ENCODE measurements at places on chromosomes 2 and 18.
A peak's percentile ranks its signal among the peaks of the same experiment; 100 is the strongest.

- no peak for DNase-seq
Observed at GRCh38 chr18:58216071-58216481, 172.1 kb downstream of the NEDD4L start.

- DNase-seq = no peak
Observed at GRCh38 chr2:73994178-73994831, 9.6 kb downstream of the TET3 start.

DNA sequence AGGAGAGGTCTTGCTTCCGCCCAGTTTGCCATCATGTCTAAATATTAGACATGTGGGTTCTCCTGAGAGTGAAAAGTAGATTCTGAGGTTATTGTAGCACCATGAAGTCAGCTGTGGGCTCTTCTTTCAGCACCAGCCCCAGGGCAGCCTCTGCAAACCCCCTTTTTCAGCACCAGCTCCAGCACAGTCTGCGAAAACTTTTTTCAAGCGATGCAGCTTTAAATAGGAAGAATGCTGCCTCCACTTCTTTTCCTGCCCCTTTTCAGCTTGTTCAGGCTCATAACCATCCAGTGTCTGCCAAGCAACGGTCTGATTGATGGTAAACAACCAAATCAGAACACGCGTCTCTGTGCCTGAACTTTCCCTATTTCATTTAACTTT lies at the start of gene COL5A2:
Gene COL5A2 (minus strand): TSS at position 192 of the 381 bp plus-strand sequence. CDS start 157 bp downstream, at position 35.
- no peak for DNase-seq

DNA sequence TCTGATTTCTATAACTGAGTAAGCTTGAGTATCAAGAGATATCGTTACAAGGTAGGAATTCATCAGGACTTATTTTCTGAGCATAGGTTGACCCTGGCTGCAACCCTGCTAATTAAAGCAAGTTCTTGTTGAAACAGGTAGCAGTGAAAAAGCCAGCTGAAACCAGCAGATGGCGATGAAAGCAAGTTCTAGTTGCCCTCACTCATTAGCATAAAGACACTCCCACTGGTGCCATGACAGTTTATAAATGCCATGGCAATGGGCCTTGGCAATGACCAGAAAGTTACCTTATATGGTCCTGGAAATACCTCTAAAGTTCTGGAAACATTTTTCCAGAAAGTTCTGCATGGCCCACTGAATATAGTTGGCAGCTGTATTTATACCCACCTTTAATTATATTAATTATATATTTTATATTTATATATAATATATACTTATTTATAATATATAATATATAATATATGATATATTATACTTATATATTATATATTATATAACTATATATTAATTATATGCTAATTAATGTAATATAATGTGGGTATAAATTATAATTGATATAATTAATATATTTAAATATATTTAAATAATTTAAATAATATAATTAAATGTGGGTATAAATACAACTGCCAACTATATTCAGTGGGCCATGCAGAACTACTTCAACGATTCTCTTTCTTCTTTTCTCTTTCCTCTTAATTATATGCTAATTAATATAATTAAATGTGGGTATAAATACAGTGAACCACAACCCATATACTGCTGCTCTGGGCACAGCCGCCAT lies 188.0 kb downstream of the CDH7 start:
- DNase-seq = peak; percentile 64

DNA sequence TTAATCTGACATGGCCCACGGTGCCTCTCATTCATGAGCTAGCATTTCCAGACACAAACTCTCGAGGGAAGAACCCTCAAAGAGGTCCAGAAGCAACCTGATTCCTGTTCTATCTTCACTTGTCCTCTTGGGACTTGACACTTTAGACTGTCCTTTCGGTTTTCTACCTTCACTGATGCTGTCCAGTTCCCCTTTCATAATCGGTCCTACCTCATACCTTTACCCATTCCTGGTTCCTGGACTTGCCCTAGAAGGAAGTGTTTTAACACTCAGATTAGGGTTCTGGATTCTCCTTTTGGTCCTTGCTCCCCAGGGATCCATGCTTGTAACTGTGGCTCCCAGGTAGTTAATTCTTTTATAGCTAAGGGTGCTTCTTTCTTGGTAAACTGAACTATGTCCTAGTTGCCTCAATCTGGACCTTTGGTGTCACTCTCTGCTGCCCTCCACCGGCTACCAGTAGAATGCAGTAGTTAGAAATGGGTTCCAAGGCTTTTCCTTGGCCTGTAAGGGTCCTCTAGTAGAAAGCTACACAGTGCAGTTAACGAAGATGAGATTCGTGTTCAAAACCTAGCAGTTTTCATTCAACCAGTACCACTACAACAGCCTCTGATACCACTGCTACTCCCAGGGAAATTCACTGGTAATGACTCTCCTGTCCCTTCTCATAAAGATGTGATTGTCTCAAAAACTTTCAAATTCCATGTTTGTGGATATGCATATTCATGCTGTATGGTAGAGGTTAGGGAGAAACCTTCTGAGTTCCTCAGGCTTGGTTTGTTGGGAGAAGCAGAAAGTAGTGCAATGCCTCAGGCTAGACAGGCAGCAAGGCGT lies 178.1 kb upstream of the CYP26B1 start:
- peak; percentile 13 for DNase-seq

DNA sequence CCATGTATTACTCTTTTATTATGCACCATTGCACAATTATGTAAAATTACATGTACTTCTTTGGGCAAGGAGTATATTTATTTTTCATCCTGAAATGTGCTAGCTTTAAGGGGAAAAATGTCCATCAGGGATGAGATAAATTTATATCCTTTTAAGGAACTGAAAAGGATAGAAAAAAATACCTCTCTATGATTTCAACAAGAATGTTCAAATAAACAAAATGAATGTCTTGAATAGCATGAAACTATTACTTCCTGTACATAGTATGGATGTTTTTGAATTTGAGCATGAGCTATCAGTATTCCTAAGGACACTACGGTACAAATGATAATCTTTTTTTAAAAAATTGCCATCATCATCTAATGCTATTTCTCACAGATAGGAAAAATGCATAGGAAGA lies 1611.9 kb upstream of the ZEB2 start:
- DNase-seq = no peak

DNA sequence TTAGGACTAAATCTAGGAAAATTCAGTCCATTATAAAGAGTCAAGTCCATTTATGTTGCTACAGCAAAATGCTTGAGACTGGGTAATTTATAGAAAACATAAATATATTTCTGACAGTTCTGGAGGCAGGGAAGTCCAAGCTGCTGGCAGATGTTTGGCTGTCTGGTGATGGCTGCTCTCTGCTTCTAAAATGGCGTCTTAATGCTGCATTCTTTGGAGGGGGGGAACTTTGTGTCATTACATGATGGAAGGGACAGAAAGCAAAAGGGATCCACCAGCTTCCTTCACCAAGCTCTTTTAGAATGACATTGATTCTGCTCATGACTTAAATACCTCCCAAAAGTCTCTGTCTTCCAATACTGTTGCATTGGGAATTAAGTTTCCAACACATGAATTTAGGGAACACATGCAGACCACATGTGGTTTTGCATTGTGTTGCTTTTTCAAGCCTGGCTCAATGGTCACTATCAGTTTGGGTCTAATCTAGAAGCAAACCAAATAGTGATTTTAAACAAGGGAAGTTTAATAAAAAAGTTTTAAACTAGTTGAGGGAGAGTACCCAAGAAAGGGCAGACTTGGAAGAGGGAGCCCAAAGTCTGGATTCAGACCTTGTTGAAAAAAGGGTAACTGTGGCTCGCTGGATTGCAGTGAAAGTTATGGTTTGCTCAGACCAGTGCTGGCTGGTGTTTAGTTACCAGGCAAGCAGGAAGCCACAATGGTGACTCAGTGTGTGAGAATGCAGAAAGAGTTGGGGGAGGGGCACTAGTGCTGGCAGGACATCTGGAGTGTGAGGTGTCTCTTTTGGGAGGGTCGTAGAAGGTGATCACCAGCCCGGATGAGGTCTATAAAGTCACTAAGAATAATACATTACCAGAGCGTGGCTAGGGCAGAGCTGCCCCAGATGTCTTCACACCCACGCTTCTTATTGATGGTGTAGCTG lies 30.8 kb downstream of the C18orf54 start:
- peak; percentile 37 for DNase-seq

GRCh38 chr18:63120620-63121019 lies 198.9 kb downstream of the BCL2 start:
- DNase-seq = no peak

GRCh38 chr2:234331566-234331965 lies 165.3 kb downstream of the ARL4C start:
- DNase-seq = no peak

- no peak for DNase-seq
Observed at GRCh38 chr2:1721706-1722646, 22.3 kb downstream of the PXDN start.

DNA sequence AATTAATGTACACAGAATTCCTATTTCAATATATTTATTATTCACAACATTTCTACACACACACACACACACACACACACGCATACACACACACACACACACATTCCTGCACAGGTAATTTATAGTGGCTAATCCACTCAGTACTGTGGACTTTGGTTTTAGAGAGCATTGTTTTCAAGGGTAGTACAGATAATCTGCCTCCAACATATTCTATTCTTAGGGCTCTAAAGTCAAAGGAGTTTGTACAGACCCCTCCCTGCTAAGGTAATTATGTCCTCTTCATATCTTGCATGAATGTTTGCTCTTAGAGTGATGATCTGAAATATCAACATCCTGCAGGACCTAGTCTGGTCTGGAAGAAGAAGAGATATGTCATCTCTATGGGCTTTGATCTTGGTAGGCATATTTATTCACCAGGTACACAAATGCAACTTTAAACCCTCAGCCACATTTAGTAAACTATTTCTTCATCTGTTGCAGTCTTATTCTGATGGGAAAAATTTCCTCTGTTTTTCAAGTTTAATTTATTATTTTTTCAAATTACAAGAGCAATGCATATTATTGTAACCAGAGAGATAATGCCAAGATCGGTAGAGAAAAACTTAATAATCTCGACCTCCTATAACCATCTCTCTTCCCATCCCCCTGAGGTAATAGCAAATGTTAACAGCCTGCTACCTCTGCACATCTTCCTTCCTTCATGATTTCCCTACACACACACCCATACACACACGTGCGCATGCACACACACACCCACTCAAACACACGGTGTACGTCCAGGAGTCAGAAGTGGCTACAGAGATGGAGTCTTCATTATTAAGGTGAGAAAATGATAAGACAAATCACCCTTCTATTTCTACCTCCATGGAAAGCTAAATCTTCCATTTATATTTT lies 18.3 kb upstream of the POLE4 start:
- no peak for DNase-seq

GRCh38 chr2:64915510-64915900 lies 73.7 kb upstream of the SLC1A4 start:
- DNase-seq = peak; percentile 56

DNA sequence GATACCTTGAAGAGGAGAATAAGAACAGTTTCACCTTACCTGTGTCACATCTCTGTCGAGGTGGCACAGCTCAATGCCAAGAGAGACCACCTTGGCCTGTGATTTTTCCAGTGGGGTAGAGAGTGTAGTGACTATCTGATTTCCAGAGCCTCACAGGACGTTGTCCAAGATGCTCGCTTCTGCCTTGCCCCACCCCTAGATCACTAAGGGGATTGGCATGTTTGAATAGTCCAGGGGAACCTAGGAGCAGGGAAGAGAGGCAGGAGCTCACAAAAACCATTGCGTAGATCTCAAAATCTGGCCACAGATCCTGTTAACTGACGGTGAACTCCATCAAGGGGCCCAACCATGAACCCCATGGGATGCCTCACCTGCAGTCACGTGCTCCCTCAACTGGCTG lies 24.2 kb downstream of the TMEM178A start:
- no peak for DNase-seq

DNA sequence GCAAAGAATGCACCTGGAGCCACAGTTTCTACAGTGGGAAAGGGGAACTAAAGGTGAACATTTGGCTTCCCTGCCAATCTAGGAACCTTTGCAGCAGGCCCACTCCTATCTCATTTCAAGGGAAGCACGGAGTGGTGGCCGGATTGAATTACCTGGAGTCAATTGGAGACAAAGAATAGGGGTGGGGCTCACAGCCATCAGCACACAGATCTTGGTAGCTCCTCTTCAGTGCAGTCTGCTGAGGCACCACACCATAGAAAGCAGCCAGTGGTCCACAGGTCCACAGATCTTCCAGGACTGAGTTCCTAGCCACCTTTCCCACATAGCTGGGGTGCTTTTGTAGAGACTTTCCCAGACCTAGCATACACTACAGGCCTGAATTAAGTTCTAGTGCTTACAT lies 43.5 kb upstream of the NXPH2 start:
- DNase-seq = no peak

DNA sequence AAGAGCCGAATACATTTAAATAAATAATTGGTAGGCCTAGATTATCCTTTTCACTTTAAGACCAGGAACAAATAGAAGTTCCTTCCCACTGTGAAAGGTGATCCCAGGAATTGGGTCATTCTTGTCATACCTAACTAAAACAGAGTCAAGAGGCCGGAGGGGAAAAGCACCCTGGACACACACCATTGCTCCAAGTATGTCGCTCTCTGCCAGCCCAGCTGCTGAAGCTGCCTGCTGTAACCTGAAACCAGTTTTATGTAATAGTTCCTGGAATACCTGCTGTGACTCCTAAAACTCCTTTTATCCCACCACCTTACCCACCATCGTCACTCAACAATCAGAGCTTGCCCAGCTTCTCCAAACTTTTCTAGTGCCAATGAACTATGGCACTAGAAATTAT lies 217.1 kb downstream of the PTPRM start:
- DNase-seq = no peak

GRCh38 chr2:195570329-195570728 lies 86.7 kb upstream of the SLC39A10 start:
- DNase-seq = no peak

DNA sequence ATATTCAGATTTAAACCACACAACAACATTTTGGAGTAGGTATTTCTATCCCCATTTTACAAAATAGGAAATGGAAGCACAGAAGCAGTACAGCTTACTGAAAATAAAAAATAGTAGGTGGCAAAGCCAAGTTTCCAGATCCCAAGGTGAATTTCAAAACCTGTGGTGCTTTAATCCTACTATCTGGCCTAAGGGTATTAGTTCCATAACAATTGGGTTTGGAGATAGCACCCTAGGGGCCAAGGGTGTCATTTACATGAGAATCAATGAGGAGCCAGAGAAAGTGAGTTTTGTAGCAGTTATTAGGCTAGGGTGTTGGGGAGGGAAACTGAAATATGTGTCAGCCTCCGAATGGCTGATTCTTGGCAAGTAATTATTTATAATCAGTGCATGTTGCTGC lies 24.9 kb downstream of the OSBPL6 start:
- DNase-seq = no peak

DNA sequence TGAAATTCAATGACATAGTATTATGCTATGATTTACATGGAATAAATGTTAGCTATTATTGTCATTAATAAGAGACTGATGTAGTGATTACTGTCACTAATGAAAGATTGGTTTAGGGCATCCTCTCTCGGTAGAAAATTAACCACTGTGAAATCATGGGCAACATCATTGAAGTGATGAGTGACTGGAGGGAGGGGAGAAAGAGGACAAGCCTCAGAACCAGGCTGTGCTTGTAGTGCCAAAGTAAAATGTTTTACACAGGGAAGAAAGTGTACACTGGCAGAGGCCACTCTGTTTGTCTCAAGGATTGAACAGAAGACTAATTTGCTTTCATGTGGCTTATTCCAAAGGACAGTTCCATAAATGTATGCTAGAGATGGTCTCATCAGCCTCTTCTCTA lies 456.2 kb upstream of the TCF4 start:
- no peak for DNase-seq

GRCh38 chr2:26911911-26912861 lies 58.3 kb upstream of the MAPRE3 start:
- DNase-seq = no peak

Measured in RPMI8226 (cell line).